AG08395 (cell line): ENCODE measurements at places on chromosomes 5 and 9.

DNA sequence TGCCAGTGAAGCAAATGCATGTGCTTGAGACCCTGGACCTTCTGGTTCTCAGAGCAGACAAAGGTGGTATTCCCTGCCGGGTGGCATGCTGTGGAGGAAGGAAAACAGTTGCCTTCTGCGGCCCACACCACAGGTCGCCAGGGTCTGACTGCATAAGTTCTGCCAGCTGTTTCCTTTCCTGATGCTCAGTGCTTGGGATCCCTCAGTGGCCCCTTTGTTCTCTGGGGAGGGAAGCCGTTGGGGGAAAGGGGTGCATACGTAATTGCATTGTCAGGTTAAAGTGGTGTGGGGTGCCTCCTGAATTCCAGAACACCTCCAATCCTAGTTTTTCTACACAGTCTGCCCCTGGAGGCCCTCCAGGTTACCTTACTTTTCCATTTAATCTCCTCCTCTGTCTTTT lies 43.1 kb upstream of the SLC2A8 start:
- DNase-seq = no peak

DNA sequence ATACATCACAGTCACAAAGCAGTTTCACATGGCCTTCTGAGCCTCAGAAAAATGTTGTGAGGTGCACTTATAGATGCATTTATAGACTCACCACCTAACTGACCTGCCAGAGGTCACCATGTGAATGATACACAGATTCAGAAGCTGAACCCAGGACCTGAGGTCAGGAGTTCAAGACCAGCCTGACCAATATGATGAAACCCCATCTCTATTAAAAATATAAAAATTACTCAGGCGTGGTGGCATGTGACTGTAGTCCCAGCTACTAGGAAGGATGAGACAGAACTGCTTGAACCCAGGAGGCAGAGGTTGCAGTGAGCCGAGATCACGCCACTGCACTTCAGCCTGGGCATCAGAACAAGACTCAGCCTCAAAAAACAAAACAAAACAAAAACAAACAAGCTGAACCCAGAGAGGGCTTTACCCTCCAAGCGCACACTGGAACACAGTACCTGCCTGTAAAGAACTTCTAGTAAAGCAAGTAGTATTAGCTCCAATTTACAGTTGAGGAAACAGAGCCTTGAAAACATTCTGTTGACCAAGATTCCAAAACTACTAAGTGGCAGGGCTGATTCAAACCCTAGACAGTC lies 16.3 kb downstream of the ECPAS start:
- no peak for DNase-seq

DNA sequence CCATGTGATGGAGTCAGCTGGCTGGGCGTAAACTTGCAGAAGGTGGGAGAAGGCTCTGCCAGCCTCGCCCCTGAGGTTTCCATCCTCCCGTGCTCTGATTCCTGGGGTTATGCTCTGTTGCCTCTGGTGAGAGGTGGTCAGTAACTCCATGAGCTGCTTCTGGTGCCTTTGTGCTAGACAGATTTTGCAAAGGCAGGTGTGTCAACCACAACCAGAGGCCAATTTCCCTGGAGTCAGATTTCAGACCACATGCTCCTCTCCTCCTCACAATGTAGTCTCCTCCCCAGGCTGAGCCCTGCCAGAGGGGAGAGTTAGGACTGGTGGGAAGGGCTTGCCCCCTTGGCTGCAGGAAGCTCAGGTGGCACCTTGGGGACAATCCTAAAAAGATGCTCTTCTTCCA lies 38.8 kb upstream of the TENT4A start:
- DNase-seq = no peak

GRCh38 chr5:151255621-151256286 lies 2.8 kb downstream of the GM2A start:
- DNase-seq = no peak

- DNase-seq = no peak
Measured at GRCh38 chr5:113354055-113354454, 80.7 kb downstream of the TSSK1B start.

DNA sequence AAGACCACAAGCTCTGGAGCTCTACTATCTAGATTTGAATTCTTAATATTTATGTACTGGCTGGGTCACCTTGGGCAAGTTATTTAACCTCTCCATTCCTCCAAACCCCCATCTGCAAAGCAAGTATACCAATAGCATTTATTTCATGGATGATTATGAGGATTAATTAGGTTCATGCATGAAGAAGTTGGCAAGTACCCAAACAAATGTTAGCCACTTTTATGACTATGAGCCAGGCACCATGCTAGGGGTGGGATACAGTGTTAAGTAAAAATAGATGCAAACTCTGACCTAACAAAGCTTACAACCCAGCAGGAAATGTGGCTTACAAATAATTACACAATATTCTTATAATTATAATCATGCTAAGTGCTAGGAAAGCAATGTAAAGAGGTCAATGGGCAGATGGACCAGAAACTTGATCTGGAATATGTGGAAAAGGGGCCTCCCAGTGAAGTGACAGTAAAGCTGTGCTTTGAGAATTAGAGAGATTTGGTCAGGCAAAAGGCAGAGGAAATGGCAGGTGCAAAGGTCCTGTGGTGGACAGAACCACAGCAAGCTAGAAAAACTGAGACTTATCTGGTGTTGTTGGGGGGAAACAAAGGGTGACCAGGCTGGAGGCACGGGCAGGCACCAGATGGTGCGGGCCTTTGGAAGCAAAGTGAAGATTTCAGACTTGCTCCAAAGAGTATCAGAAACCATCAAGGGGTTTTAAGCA lies 525.2 kb upstream of the TRPC7 start:
- no peak for DNase-seq

- no peak for DNase-seq
Measured at GRCh38 chr9:123551734-123552133, 195.7 kb downstream of the CRB2 start.

DNA sequence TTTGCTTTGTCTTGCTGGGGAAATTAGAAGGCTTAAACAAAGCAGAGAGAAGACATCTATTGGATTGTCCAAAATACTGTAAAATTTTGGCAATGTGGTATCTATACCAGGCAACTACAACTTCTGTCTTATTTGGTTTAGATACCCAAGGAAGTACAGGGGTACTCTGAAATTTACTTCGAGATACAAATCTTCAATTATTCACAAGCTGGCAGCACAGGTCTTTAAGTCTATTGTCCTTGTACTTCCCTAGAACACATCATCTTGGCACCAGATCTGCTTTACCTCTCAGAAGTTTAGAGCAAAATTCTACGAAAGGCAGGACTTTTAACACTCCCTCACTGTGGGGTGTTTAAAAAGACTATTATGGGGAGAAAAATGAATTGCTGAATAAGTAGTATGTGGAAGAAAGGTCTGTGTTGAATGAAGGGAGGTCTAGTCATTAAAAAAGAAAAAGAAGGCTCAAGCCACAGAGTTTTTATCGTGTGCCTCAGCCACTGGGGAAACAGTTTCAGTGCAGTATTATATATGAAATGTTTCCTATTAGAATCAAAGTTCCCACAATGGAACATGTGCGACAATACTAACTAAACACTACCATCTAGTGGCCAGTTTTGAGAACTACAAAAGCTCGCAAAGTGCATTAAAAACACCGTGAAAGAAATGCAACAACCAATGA lies 93.7 kb downstream of the PDE4D start:
- DNase-seq = peak; percentile 59

- peak; percentile 40 for DNase-seq
Measured at GRCh38 chr5:122458278-122458872, 146.3 kb downstream of the SNCAIP start.

DNA sequence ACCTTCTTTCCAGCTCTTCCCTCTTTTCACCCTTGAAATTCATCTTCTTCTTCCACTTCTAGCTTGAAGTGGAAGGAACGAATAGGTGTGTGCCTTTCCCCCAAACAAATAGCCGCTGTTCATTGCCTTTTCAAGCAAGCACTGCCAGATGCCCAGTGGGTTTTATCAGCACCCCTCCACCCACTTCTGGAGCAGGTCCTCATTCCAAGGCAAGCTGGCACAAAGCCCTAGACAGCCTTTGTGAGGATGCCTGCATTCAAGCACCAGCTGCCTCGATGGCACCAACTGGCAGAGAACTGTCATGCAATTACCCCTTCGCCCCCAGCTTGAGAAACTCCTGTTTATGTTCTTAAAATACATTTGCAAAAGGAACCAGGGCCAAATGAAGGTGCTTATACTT lies 36.5 kb downstream of the SERINC5 start:
- DNase-seq = no peak
